ENCODE measurements at places on chromosomes 12 and 14.

- no peak for DNase-seq
Measured at GRCh38 chr14:65410640-65411039, 1.9 kb upstream of the FUT8 start.

DNA sequence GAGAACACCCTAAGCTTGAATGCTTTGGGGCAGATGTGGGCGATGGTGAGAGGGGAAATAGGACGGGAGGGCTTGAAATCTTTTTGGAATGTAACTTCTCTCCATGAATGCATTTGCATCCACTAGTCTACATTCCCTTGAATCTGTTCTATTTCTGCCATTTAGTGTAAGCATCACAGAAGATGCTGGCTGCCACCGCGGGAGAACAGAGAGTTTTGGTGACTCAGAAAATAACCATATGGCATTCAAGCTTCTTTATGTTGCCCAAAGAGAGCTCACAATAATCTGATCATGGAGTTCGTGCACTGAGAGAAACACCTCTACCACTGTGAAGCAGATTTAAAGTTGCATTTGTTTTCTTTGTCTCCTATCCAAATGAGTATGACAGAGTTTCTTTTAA lies 52.6 kb upstream of the OTX2 start:
- DNase-seq, result no peak

- DNase-seq, result no peak
Measured at GRCh38 chr14:38837343-38838048, 265.5 kb downstream of the SEC23A start.

DNA sequence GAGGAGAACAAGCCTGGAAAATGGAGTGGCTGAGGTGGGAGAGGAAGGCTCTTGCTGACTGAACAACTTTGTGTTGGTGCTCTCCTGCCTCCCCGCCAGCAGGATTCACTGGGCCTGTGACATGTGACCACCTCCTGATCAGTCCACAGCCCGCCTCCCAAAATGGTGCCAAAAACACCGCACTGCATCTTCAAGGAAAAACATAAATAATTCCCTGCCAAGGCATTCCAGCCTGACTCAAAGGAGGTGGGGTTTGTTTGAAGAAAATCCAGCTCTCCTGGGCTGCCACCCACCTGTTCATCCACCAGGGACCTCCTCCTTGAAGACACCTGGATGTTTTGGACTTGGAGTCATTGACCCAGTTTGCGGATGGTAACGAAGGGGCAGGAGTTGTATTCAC lies 83.8 kb upstream of the PIWIL1 start:
- no peak for DNase-seq

- DNase-seq, result no peak
Measured at GRCh38 chr14:60093606-60094005, 1.9 kb downstream of the PCNX4 start.

DNA sequence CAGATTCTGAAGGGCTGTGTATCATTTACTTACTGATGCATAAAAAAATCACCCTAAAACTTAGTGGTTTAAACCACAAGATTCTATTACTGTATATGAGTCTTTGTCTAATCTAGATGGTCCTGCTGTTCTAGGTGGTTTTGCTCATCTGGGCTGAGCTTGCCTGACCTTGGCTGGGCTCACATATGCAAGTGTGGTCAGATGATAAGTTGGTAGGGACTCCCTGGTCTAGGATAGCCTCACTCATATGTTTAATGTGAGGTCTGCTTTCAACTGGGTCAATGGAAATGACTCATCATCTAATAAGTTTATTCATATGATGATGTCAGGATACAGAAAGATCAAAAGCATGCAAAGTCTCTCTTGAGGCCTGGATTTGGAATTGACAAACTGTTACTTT lies 887.8 kb downstream of the TRHDE start:
- DNase-seq, result no peak

- no peak for DNase-seq
Measured at GRCh38 chr12:108650083-108650482, 16.4 kb upstream of the SELPLG start.

DNA sequence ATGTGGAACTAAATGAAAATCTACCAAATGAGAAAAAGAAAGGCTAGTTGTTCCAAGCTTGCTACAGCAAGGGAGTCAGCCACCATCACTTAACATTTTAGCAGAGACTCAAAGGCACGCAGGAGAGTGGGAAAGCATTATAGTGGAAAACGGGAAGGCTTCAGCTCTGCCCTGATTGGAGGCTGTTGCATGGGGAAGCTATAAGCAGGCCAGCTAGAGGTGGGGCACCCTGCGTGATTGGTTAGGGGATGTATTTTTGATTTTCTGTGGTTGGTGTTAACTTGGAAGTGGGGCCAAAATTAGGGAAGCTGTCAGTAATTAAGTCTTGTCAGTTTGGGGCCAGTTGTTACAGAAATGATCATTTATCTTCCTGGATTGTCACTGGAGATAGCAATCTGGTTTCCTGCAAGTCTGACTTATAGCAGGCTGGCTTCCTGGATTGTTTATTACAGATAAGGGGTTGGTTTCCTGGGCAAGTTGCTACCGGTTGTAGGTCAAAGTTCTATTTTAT lies 93.9 kb downstream of the FAR2 start:
- no peak for DNase-seq

DNA sequence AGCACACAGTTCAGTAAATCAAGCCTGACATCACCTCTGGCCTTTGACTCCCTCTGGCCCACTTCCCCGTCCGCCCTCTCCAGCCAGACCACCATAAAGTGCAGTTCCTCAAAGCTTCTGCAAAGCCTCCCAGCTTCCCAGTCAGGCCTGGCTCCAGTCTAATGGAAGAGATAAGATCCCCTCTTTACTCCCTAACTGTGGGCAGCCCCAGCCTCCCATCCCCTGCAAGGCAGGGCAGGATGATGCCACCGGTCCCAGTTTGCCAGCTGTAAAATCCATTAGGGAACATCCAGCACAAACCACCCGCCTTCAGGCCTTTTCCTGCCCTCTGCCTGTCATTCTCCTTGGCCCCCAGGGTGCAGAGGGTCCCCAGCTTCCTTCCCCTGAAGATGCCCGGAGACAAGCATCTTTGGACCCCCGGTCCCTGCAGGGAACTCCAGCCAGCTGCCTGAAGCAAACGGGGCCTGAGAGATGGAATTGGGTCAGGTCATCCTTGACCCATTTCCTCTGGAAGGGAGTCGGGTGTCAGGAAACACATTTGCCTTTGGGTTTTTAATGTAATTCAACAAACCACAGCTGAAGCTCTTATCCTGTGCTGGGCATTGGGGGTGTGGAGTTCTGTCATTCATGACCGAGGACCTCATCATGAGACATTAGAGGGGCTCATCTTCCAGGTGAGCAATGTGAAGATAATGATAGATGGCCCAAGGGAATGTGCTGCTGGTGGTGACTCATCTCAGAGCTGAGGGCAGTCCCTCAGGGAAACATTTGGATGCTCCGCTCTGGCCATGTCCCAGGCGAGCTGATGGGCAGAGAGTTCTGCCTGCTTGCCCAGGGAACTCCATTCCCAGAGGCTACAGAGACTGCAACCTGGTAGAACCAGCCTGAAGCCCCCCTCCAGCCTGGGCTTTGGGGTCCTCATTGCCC lies 93.8 kb upstream of the CLMN start:
- DNase-seq, result no peak

- DNase-seq, result no peak
Measured at GRCh38 chr12:123929946-123930583, 42.6 kb downstream of the CCDC92 start.

DNA sequence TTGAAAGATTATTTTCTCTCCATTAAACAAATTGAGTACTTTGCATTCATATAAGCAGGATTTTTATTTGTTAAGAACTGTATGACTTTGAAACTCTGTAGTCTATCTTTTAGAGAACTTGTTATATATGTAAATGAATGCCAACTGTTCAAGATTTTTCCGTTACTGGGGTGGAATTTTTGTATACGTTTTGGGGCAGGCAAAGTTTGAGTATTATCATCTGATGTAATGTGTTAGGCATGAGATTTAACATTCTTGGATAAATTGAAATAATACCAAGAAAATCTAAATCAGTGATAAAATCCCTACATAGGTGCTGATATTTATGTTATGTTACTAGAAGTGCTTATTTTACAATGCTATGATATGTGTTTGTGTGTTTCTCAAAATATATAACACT lies 8.4 kb downstream of the CNOT2 start:
- no peak for DNase-seq

DNA sequence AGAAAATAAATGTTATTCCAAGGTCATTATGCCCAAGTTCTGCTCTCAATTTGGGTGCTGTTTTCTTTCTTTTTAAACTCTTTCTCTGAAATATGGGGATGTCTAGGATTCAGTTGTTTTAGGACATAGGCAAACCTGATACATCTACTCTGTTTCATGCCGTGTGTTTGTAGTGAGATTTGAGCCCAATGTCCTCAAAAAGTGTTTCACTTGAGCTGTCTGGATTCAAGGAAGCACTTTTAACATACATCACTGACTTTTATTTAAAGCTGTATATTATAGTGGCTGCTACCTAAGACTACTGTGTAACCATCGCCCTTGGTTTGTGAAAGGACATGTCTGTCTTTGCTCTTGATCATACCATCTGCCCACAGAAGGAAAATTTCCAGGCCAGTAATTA lies 709.3 kb upstream of the STXBP6 start:
- DNase-seq, result no peak

DNA sequence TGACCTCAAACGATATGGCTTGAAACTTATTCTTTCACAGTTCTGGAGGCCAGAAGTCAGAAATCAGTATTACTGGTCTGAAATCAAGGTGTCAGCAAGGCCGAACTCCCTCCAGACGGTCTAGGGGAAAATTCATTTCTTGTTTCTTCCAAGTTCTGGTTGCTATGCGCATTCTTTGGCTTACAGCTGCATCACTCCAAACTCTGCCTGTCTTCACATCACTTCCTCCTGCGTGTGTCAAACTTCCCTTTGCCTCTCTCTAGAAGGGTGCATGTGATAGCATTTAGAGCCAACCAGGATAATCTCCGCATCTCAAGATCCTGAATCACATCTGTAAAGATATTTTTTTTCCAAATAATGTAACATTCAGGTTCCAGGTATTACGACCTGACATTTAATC lies 62.8 kb downstream of the DENND5B start:
- no peak for DNase-seq

DNA sequence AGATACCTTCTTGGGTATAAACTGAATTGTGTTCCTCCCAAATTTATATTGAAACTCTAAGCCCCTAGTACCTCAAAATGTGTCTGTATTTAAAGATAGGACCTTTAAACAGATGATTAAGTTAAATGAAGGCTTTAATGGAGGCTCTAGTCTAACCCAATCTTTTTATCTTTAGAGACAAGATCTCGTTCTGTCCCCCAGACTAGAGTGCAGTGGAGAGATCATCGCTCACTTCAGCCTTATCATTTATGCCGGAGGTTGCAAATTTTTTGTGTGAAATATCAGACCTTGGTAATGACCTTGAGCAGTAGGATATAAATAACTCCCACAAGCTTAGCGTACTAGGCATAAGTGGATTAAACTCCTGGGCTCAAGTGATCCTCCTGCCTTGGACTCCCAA lies 81.8 kb downstream of the C14orf132 start:
- DNase-seq, result no peak

DNA sequence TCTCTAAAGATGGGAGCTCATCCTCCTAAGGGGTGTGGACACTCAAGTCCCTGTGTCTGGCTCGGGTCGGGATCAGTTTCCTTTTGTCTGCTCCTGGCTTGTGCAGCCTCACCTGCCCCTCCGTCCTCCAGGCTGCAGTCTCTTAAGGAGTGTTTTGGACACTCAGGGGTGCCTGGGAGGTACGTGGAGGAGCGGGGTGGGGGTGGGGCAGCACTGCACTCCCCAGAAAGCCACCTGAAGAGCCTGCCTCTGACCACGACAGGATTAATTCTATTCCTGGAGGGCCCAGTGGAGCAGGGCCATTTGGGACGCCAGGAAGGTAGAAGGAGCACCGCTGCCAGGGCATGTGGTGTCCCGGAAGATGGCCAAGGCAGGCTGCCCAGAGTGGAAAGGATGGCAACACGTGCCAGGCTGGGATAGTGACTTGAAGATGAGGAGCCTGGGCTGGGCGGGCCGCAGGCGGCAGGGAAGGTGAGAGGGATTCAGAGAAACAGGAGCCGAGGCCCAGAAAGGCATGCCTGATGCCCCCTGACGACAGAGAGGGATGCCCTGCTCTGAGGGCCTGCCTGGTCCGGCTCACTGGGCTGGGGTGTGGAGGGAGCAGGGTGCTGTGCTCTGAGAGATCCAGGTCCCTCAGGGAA lies 14.8 kb upstream of the LRTM2 start:
- DNase-seq, result peak; percentile 79

DNA sequence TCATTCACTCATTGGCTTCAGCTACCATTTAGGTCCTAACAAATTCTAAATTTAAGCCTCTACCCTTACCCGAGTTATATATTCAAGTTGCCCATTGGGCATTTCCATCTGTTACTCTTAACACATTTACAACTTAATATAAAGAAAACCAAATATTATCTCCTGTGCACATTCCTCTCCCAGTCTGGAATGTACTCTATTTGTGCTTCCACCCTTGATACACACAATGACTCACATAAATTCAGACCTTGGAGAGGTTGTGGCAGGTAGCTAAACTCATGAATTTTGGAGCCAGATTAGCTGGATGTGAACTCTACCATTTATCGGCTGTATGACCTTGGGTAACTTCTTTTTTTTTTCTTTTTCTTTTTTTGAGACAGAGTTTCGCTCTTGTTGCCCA lies 51.1 kb downstream of the BRMS1L start:
- DNase-seq, result no peak

GRCh38 chr12:122969676-122970075 lies 3.4 kb upstream of the ABCB9 start:
- no peak for DNase-seq

GRCh38 chr12:32198555-32198954 lies 91.9 kb downstream of the BICD1 start:
- DNase-seq, result no peak

DNA sequence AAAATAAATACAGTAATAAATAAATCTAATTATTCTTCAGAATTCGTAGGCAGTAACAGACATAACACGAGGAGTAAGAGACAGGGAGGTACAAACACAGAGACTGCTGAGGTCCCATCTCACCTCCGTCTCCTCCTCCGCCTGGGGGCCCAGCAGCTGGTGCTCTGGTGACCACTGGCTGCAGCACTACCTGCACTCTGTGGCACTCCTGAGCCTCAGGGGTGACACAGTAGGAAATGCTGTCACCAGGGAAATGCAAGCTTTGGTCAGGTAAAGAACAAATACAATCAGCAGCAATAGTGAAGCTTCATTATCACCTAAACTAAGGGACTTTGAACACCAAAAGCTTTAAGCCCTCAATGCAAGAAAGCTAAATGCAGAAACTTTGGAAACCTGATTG lies 19.6 kb downstream of the GSTZ1 start:
- no peak for DNase-seq

- no peak for DNase-seq
Measured at GRCh38 chr12:101777978-101778377, 38.7 kb upstream of the SYCP3 start.

DNA sequence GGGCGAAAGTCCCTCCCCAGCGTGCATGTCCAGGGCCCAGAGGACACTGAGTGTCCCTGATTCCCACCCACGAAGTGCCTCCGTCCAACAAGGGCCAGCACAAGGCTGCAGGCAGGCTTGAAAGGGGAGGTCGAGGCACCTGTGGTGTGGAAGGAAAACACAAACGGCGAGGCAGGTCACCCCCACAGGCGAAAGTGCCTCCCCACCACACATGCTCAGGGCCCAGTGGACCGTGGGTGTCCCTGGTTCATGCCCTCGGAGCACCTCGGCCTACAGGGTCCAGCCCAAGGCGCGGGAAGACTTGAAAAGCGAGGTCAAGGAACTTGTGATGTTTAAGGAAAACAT lies 370.4 kb downstream of the ALG10 start:
- DNase-seq, result no peak
